Stimulated activated CD8-positive, alpha-beta memory T cell treated with anti-CD3 and anti-CD28 coated beads, Interleukin-2, amount 100 ng/mL, for 48 hours (primary cell): ENCODE measurements at places on chromosomes 6 and 20.

DNA sequence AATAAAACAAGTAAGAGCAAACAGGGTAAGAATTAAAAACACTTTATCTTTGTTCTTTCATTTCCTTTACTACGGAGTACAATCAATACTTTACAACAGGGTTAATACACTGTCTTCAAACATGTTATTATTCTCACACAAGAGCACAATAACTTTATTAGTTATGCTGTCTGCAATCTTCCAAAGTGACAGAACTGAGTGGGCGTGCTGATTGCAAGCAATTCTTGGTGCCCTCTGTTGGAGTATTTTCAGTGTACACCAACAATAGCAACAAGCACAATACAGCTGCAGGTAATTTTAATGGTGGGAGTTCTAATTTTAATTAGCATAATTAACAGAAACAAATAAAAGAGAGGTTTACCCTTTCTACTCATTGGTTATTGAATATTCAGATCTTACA lies 33.9 kb upstream of the PTPRK start:
- no peak for DNase-seq

DNA sequence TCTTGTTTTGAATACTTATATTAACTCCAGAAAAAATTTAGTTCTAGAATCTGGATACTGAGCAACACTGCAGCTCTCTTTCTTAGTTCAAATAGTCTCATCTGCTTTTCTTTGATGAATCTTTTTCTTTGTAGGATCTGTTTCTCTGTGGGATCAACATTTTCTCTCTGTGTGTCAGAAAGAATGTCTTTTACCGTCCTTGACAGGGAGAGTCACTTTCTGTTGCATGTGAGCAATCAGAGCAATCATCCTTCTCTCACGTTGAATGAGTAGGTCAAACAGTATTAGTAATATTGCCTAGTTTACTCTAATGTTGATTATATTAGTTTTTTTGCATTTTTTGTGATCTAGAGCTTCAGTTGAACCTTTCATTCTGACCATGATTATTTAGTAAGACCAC lies 130.9 kb downstream of the TRMT11 start:
- DNase-seq = no peak

GRCh38 chr20:36197271-36197670 lies 39.0 kb upstream of the AAR2 start:
- DNase-seq = no peak

GRCh38 chr6:34928220-34928619 lies 39.2 kb downstream of the ANKS1A start:
- DNase-seq = no peak

- no peak for DNase-seq
Measured at GRCh38 chr6:130138909-130139242, 83.9 kb downstream of the SAMD3 start.

DNA sequence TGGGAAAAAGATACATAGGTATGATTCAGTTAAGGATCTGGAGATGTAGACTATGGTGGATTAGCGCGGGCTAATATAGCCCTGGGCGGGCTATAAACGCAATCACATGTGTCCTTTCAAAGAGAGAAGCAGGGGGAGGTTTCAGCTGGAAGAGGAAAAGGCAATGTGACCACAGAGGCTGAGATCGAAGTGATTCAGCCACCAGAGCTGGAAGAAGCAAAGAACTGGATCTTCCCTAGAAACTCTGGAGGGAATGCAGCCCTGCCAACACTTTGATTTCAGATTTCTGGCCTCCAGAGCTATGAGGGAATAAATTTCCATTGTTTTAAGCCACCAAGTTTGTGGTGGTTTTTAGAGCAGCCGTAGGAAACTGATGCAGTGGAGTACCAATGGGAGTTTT lies 81.5 kb upstream of the NHSL1 start:
- no peak for DNase-seq

DNA sequence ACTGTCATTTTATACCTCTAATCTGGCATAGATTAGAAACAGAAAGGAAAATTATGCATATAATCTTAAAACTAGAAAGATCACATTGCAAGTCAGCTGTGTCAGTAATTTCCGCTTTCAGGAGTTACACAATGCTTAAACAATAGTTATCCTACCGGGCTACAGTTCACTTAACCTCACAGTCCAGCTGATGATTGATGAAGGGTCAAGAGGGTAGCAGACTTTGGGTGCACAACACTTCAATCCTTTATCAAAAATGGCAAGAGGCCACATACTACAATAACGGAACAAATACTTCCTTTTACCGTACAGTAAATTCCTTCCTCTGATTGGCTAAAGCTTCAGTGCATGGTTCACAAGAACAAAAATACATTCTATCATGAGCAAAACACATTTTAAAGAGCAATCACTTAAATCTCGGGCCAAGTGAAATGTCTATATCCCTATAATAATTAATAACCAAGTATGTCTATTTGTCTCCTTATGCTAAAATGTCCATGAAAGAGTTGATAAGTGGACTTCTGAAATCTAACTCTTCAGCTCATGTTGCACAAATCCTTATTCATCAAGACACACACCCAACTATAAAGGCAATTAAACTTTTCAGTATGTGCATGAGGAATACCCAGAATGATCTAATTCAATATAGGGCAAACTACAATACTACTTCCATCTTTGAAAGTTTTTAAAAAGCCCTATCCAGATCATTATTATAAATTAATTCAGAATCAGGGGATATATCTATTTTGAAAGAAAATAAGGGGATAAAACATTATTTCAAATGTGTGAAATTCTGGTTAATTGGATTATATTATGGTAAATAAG lies 76.8 kb downstream of the HIVEP2 start:
- no peak for DNase-seq

DNA sequence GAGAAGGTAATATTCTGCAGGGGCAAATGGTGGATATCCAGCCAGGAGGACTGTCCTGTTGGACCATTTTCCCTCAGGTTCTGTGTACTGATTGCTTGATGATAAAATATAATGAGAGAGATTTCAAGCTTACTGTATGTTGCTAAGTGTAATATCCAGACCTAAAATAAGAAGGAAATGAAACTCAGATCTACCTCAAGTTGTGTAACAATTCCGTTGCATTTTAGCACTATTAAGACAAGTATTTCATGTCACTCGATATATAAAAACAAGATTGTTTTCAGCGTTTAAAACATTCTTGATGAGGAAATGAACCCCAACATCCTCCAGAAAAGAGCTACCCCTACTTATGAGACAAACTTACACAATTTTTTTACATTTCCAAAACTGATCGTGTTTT lies 57.2 kb downstream of the RGS17 start:
- no peak for DNase-seq
